NCI-H1436 treated with DMSO at 0.1 percent for 48 hours (cell line): ENCODE measurements at places on chromosomes 6 and 20.

GRCh38 chr6:164097551-164098398 is 683.3 kb downstream of the QKI start:
- DNase-seq, result no peak

DNA sequence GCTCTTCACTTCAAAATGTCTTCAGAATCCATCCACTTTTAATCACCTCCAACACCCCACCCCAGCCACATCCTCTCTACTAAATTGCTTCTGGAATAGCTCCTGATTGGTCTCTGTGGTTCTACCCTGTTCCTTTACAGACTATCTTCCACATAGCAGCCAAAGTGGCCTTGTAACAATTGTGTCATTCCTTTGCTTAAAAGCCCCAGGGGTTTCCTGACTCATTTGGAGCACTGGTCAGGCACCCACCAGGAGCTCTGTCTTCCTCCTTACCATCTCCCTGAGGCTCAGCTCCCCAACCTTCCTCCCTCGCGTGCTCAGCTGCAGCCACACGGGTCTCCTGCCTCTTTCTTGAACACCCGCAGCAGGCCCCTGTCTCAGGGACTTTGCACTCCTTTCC is 126.8 kb downstream of the HIVEP1 start:
- no peak for DNase-seq

DNA sequence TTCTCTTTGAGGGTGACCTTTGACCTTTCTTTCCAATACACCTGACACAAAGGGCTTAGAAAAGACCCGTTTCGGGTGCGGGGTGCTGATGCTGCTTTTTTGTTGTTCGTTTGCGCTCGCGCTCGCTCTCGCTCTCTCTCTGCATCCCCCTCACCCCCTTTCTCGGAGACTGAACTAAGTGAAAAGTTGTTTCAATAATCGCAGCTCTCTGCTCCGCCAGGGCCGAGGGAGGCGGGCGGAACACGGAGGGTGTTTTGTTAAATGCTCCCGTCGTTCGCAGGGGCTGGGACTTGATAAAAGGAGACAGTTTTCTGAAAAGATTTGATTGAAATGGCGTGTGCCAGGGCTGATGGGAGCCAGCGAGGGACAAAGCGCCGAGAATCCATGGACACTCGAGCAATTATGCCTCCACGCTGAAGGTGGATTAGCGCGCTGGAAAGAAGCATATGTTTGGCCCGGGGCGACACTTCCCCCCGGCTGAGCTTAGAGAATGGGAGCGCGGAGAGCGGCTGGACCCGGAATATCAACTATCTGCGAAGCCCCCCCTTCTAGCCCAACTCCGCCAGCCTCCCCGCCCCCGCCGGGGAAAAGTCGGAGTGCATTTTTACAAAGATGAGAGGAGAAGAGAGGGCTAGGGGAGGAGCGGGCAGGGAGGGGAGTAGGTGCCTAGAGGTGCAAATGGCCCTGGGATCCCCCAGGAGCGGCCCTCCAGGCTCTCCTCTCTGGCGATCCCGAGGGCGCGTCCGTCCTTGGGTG is 25.0 kb downstream of the TFAP2A start:
- DNase-seq, result no peak

DNA sequence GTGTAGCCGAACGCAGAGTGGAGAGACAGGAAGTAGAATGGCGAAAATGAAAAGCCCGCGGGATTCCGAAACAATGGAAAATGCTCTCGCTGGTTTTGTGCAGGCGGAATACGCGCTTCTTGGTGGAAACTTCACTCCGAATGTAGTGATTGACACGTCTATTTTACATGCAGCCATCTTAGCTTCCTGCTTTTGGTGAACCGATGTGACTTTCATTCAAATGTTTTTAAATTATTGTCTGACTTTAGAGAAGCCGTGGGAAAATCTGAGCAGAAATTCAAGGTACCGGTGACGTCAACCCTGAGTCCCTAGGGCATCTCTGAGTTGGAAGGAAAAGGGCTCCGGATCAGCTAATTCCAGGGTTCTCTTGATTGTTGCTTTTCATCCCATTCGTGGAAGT is 11.4 kb downstream of the GPX5 start:
- peak; percentile 39 for DNase-seq

DNA sequence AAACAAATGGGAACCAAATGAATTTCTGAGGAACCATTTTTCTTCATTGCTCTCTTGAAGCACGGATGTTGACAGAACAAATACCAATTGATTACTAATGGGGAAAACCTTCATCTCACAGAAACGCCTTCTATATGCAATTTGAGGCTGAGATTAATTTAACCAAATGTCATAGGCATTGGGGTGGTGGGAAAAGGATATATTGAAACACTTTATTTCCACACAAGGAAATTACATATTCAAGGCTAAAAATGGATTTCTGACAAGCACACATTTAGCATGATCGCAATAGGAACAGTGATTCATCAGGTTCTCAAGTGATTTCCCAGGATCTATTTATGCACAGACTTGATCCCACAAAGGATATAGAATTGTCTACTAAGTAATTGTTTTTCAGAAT is 88.9 kb downstream of the COL12A1 start:
- no peak for DNase-seq

- no peak for DNase-seq
Observed at GRCh38 chr6:35181933-35182612, 31.7 kb upstream of the SCUBE3 start.

DNA sequence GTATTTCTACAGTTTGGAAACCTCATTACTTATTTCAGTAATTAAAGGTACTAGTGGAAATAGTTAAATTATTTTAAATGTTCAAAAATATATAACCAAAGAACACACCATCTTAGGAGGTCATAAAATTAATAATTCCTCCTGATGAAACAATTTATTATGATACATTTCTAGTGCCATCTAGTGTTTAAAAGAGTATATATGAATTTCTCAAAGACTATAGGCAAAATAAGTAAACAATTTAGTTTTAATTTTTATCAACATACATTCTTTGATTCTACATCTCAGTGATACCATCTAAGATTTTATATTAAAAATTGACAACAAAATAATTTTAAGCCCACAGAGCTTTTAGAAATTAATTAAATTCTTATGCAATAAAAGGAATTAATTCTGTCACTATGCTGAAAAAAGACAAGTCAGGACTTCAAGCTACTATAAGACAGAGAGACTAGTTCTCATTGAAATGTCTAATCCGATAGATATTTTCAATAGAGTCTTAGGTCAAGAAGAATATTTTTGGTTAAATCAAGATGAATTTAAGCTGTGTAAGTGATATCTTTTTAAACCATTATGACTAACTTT is 107.8 kb upstream of the RNF217 start:
- DNase-seq, result no peak
